ENCODE measurements at places on chromosomes 5 and 9.

DNA sequence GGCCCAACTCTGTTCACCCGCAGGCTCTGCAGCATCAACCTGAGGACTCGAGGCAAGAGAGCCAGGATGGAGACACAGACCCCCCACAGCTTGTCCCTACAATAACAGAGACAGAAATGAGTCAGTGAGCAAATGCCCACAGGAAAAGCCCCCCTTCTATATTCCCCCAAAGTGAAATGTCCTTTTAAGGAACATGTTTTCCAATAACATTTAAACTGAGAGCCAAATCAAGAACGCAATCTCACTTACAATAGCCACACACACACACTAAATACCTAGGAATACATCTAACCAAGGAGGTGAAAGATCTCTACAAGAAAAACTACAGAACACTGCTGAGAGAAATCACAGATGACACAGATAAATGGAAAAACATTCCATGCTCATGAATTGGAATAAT is 49.0 kb downstream of the TEX10 start:
- peak; percentile 31 for DNase-seq

GRCh38 chr5:118293378-118293777 is 695.0 kb downstream of the DTWD2 start:
- DNase-seq: no peak

DNA sequence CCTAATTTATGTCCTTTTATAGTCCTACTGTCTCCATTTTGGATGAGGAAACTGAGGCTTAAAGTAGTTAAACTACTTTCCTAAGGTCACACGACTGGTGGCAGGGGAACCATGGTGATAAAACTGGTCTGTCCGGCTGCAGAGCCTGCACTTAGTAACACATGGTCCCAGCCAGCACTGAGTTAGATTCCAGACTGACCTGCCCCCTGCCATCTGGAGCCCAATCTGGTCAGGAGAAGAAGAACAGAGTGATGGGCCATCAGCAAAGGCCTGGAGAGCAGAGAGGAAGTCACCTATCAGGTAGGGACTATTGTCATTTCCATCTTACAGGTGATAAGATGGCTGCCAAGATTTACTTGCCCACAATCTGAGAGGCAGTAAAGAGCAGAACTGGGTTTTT is 86.6 kb upstream of the SLC25A48 start:
- no peak for DNase-seq

- DNase-seq: no peak
Observed at GRCh38 chr5:107338335-107338734, 332.4 kb downstream of the EFNA5 start.

DNA sequence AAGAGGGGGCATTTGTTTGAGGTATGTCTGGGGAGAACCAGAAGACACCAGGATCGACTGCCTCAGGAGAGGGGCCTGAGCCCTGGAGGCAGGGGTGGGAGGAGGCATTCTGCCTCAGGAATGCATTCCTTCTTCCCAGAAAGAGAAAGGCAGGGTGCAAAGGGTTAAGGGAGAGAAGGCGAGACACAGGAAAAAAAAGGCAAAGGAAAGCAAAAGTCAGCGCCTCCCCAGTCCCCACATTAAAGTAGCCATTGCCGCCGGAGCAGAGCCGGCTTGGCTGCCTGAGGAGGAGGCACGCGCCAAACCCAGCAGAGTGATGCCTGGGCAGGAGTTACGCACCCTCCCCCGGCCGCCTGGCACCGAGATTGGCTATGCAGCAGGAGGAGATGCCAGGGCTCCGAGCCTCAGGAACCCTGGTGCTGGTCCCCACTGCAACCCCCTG is 123.8 kb upstream of the PHYKPL start:
- DNase-seq: no peak

DNA sequence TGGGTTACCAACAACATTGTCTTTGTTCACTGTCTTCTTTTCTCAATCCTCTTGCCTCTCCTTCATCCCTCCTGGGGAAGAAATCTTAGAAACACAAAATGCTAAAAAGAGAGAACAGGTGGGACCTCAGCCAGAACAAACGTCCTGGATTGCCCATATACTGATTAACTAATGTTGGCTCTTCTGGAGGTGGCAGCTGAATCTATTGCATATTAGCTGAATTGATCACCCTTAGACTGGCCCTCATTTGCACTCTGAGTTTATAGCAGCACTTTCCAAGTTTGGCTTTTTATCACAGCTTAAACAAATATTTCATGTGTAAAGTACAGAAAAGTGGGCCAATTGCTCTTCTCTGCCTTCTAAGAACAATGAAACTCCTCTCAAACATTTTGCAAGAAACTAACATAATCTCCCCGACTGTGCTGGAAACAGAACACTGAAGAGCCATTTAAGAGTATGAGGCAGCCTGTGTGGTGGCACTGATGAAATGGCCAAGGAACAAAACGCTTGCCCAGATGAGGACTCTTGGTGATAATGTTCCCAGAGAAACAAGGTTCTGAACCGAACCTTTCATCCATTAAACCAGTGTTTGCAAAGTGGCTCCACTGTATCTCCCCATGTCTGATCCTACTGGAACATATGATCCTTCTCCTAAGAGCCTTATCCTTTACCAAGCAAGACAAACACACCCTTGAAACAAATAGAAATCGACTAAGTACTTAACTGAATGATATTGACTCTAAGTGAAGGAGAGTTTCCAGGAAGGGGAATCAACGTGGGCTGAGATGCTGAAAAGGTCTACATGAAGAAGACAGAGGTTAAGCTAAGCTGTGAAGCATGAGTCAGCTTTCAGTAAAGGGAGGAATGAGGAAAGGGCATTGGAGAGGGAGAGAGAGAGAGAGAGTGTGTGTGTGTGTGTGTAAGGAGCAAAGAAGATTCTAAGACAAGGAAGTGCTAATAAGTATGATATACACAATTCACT is 83.2 kb upstream of the LIFR start:
- DNase-seq: peak; percentile 9

DNA sequence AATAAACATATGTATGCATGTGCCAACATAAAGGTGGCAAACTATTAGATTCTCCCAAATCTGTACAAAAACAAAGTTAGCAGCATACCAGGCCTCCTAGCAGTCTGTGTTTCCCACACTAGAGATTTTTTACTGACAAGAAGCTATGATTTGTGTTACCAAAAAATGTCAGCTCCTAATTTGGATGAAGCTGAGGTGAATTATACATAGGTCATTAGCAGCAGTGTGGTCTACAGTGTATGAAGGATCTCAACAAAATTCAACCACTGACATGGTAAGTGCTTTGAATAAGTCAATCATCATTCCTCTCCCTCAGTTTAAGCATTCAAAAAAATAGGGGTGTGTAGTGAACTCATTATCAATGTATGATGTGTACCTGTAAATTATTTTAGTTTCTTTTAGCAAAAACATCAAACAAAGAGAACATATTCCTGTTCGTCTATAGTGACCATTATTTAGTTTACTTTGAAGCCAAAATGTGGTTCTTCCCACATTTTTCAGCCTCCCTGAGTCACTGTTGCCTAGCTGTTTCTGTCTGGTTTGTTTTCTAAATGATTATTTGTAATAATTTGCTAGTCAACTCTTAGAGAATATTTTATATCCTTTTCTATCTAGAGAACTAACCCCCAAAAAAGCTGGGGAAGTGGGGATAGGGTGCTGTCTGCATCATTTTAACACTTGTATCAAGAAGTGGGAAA is 52.1 kb upstream of the RGMB start:
- no peak for DNase-seq

DNA sequence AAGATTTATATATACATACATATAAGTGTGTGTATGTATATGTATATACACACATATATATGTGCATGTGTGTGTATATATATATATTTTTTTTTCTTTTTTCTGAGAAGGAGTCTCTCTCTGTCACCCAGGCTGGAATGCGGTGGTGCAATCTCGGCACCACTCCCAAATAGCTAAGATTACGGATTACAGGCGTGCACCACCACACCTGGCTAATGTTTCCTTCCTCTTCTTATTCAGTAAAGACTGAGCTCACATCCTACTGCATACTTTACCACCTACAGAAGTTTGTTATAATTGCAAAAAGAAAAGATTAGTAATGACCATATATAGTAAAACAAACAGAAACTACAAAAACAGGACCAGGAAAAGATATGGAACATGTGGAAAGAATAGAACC is 23.1 kb upstream of the ZNF354B start:
- DNase-seq: no peak

DNA sequence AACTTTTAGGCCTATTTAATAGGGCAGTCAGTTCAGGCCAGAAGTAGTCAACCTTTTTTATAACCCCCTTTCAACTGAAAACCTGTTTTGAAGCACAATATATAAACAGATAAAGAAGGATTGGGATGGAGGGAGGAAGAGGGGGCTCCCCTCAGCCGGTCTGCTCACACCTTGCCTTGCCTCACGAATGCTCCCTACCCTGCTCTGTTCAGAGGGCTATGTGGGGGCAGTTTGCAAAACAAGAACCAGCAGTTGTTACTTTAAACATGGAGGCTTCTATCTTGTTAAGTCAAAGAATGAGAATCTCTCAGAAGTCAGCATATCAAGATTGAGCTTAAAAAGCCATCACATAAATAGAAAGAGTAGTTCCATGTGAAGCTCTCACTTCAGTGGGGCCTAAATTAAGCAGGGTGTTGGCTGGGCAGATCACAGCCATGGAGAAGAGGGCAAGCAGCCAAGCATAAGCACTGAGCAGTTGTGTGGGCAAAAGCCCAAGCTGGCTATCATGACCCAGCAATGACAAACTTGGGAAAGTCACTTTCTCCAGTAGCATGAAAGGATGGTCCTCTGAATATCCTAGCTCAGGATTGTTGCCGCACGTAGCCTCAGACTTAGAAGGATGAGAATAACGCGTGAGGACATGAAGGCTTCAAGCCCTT is 70.6 kb downstream of the ALDH1A1 start:
- peak; percentile 27 for DNase-seq

- no peak for DNase-seq
Observed at GRCh38 chr5:180474569-180474968, 19.6 kb upstream of the CNOT6 start.
